GM12891 (cell line): ENCODE measurements at places on chromosomes 7 and 10.

DNA sequence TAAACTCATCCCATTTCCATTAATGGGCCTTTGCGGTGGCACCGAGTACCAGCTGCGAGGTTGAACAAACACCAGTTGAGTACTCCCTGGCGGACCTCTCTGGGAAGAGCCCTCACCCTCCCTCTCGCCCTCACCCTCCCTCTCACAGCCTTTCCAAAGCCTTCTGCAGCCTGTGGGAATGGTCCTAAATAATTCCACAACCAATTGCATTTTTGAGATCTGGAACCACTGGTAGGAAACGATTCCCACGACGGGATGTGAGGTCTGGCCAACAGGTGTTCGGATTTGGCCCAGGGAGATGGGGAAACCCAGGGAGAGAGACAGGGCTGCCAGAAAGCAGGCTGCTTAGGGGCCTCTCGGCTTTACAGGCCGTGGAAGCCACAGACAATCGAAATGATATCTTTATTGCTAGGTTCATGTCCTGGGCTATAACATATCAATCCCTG lies 5.3 kb downstream of the PTF1A start:
- no peak for DNase-seq

- no peak for DNase-seq
These were observed 46.1 kb upstream of the ZMIZ1 start for GRCh38 chr10:79022565-79023230.

DNA sequence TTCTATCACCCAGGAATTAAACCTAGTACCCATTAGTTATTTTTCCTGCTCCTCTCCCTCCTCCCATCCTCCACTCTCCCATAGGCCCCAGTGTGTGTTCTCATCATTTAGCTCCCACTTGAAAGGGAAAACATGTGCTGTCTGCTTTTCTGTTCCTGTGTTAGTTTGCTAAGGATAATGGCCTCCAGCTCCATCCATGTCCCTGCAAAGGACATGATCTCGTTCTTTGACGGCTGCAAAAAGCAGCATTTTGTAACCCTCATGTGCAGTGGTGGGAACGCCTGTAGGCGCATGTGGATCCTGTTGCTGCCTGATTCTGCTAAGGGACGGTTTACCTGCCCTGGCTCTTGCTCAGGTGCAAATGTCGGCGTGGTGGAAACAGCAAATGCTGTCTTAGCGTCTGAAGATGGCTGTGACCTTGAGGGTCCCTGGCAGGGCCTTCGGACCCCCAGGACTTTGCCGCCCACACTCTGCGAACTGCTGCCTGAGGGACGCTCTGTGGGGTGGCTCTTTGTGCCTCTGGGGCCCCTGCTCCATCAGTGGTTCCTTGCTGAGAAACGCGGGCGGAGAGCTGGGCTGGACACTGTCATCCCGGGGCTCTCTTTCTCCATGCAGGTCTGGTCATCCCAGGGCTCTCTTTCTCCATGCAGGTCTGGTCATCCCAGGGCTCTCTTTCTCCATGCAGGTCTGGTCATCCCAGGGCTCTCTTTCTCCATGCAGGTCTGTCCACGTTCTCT lies 5.6 kb upstream of the MTG1 start:
- DNase-seq, result no peak

- DNase-seq, result no peak
These were observed 7.2 kb upstream of the CACNB2 start for GRCh38 chr10:18133046-18133445.

- no peak for DNase-seq
These were observed 15.3 kb downstream of the ST7 start for GRCh38 chr7:116968631-116969030.

- no peak for DNase-seq
These were observed 306.7 kb downstream of the CRPPA start for GRCh38 chr7:16114633-16115032.

- peak; percentile 57 for DNase-seq
These were observed 10.5 kb upstream of the MTPAP start for GRCh38 chr10:30359373-30360206.

DNA sequence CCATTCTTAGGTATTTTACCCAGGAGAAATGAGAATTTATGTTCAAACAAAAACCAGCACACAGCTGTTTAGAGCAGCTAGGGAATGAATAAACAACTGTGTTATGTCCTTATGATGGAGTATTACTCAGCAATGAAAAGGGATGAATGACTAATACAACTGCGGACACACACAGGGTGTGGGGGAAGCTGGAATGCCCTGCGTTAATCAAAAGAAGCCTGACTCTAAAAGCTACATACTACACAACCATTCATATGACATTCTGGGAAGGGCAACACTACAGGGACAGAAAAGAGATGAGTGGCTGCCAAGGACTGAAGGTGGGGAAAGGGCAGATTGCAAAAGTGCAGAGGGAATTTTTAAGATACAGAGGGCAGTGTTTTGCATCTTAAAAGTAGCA lies 64.0 kb downstream of the DLG5 start:
- DNase-seq, result no peak

- DNase-seq, result no peak
These were observed 23.0 kb upstream of the RET start for GRCh38 chr10:43053825-43054224.

DNA sequence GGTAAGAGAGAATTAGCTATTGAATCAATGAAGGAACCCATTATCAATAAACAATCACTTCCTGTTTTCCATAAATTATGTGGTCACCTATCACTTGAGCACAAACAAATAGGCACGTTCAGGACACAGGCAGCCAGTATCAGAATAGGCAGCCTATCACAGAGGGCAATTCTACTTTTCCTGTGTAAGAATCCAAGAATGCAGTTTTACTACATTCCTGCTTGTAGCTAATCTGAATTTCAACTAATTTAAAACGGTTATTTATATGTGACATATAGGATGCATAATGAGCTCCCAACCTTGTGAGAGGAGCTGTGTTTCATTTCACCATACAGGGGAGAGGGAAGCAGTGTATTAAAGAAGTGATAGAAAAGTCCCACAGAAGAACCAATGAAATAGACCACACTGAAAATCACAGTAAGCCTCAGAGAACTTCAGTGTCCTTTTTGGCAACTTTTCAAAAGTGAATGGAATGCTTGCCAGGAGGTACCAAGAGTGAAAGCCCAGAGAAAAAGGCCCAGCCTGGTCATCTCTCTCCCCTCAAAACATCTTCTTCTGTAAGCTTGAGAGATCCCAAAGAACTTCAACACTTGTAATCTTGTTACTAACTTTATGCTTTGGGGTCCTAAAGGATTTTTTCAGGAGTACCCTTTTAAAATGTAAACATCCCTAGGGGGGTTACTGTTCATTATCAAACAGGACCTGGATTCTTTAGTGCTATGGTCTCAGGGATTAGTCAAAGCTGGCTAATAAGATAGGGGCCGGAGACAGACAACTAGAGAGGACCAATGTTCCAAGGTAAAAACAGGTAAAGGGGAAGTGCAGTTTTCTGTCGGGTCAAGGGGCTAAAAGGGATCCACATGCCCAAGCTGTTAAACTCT lies 1.3 kb downstream of the IMMP2L start:
- DNase-seq, result no peak

DNA sequence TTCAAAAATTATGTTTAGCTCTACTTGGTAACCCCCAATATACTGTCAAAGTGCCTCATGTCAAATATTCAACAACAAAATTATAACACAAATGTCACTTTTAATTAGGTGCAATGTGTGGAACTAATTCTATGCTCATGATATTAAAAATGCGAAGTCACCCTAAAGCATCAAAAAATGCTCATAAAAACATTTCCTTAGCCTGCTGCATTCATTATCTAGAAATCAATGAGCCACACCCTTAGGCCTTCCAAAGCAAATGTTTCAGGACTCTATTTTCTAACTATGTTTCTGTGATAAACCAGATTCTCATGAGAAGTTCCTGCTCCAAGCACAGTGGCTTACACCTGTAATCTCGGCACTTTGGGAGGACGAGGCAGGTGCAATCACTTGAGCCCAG lies 75.0 kb upstream of the ANK3 start:
- DNase-seq, result no peak

- no peak for DNase-seq
These were observed 67.8 kb upstream of the CDK13 start for GRCh38 chr7:39882148-39882784.

DNA sequence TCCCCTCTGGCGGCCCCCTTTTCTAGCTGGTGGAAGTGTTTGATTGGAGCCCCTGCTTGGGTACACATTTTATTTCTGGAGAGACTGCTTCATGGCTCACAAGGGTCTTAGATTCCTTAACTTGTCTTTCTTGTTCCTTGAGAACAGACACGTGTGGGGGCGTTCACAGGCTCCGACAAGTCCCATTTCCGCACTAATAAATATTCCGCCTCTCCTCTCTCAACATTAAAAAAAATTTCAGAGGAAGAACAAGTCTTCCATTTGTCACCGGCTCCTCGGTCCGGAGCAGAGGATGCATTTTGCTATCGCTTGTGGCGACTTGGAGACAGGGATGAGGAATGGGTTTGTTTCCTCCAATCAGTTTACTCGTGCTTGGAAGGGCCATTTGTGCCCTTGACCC lies 134.0 kb upstream of the PODXL start:
- DNase-seq, result no peak

GRCh38 chr10:95832216-95833041 lies 75.3 kb upstream of the CC2D2B start:
- peak; percentile 20 for DNase-seq
